ENCODE measurements at places on chromosomes 2 and 18.

GRCh38 chr18:79863161-79864005 is 65.6 kb downstream of the KCNG2 start:
- DNase-seq = no peak

GRCh38 chr18:62663731-62664336 is 51.5 kb upstream of the PHLPP1 start:
- DNase-seq = no peak

DNA sequence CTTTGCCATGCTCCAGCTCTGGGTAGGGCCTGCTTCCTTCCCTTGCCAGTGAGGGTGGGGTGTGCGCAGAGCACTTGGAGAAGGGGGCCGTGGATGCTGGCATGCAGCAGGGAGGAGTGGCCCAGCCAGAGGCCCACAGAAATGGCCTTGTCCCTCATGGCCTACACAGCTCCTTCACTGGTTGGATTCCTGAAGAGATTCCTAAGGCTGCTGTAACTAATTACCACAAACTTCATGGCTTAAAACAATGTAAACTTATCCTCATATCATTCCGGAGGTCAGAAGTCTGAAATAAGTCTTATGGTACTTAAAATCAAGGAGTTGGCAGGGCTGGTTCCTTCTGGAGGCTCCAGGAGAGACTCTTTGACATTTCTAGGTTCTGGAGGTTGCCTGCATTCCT is 195.2 kb downstream of the GLI2 start:
- DNase-seq = no peak

DNA sequence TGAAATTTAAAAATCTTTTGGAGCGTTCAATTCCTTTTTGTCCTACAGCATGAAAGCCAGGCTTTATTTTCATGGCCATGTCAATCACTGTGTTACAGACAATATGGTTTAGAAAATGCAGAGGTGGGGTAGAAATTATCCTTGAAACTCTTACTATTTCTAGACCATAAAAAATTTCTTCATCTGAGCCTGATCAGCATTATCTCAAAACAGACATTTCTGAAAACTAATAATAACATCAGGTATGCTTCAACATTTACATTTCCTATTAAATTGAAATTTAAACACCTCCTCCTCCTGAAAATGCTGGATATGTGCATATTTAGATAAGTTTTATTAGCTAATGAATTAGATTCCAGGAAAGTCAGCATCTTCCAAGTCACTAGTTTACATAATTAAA is 570.6 kb downstream of the RIT2 start:
- DNase-seq = no peak

DNA sequence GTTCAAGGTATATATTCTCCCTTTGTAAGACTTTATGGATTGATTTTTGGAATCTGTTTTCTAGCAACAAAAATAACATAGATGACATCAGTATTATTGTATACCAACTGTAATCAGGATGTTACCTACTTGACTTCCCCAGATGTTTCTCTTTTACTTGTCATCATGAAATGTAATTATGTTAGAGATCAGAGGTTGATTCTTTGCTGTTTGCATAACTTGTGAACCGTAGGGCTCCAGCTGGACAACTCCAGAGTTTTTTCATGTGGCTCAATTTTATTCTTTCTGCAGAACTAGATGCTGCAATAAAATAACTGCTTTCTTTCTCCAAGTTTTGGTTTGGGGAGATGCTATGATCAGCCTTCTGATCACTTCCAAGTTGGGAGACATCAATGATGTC is 58.1 kb downstream of the SPOPL start:
- DNase-seq = no peak

GRCh38 chr2:26752656-26753055 is 11.4 kb upstream of the SLC35F6 start:
- no peak for DNase-seq

- DNase-seq = peak; percentile 22
Observed at GRCh38 chr2:88059979-88060906, 4.7 kb upstream of the KRCC1 start.

DNA sequence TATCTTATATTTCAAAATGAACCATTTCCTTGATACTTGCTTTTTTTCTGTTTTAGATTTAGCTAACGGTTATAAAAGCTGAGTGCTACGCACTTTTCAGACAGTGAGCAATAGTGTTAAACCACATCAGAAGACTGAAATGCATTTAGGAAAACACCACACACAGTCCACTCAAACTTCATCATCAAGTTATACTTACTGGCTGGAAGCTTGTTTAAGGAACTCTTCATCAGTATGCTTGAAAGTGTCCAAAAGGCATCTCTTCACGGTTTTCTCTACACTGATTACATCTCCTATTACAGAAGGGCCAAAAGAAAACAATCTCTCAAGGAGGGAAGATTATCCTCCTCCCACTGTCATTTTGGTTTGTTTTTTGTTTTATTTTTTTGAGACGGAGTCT is 19.7 kb downstream of the ILKAP start:
- DNase-seq = no peak

DNA sequence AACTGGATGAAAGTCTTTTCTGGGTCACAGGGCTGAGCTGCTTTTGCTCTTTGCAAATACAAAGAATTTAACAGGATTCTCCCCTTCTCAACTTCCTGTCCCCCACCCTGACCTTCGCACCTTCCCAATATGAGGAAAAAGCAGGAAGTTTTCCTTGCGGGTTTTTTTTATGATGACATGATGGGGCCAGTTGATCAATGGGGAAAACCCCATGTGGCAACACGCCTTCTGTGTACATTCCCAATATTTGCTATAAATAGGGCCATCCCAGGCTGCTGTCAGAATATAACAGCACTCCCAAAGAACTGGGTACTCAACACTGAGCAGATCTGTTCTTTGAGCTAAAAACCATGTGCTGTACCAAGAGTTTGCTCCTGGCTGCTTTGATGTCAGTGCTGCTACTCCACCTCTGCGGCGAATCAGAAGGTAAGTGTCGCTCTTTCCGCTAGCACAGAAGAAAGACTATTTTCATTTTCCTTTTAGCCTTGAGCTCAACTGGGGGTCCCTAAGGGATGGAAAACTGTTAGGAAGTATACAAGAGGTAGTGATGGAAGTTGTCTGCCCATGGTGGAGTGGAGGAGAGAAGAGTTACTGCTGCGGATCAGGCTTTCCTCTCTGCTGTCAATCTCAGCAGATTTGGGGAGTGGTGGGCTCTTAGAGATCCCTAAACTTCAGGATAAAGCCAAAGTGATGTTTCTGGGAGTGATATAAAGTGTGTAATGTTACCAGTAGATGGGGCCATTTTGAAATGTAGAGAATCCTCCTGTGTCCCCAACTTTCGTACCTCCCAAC is at the start of gene CCL20:
Gene CCL20, plus strand, starts transcription at position 281 of the 792 bp plus-strand sequence. Its CDS starts 70 bp downstream, at position 351.
- no peak for DNase-seq

DNA sequence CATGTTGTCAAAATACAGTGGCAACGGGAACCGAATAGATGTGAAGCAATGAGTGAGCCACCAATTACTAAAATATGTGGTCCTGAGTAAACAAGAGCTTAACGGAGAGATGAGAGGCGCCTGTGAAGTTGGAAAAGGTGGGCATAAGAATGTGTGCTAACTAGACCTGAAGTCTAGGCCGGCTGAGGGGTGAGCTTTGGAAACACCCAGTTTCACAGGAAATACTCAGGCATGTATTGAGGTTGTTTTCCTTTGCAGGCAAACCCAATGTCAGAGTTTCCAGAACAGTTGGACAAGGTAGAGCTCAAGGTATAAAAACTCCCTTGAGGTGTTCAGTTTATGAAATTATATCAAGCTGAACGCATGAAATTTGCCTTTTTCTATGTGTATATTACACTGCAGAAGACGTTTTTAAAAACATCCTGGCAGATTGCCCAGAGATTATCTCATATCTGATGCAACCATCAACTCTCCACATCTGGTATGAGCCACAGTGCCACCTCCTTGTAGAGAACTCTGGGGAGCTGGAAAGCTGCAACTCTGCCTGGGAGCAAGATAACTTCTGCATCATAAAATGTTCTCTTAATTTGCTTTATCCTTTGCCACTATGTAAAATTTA is 3.9 kb upstream of the WDSUB1 start:
- DNase-seq = no peak

DNA sequence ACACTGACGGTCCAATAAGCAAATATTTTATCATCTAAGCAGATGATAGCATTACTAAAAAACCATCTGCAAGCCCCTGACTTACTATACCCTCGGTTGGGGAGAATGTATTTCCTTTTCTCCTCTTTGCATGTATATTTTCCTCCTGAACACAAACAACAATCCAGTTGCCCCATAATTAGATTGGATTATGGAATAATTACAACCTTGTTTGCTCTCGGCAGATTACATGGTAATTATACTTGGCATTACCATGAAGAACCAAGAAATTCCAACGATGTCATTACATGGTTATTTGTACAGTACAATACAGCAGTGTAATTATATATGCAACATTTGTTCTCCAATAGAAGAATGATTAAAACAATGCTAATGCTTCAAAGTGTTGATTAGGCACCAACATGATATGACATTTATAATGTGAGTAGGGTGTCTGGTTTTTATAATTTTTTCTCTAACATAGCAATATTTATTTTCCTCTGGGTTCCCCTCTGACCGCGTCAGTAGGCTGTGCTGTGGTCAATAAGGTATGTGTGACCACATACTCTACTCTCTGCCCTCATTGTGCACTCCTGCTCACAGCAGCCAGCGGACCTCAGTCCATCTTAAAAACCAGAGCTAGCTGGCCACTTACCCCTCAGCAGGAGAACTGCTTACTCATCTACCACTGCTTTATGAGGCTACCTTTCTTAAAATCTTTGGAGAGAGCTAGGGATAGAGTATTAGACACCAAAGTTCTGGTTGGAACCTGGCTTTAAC is 176.1 kb downstream of the INSIG2 start:
- no peak for DNase-seq

GRCh38 chr2:151083856-151084795 is 177.5 kb downstream of the RBM43 start:
- DNase-seq = no peak

DNA sequence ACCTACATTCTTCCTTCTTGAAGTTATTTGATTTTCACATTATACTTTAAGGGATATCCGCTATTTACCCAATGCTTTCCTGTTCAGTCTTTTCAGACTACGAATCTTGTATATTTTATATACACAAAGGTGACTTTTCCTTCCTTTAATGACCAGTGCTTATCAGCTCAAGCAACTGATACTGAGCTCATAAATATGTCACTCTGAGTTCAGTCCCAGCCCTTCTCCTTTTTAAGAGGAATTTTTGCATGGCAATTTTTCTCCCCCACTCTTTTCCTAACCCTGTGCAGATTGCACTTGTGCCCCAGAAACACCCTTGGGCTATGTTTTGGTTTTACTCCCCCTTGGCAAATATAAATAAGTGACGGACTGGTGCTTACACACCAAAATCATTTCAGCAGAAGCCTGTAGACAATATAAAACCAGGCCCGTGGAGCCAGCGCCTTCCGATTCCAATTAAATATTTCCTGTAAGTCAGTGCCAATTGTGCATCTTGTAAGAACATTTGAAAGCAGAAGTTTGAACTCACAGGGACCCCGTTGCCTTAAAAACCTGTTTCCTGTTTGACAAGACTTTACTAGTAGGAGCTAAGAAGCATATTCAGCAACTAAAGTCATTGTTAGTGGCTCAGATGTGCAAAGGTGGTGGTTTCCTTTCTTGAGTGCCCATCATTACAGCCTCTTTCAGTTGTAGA is 66.3 kb upstream of the GATA6 start:
- no peak for DNase-seq

GRCh38 chr2:204899983-204900382 is 354.7 kb downstream of the PARD3B start:
- no peak for DNase-seq

DNA sequence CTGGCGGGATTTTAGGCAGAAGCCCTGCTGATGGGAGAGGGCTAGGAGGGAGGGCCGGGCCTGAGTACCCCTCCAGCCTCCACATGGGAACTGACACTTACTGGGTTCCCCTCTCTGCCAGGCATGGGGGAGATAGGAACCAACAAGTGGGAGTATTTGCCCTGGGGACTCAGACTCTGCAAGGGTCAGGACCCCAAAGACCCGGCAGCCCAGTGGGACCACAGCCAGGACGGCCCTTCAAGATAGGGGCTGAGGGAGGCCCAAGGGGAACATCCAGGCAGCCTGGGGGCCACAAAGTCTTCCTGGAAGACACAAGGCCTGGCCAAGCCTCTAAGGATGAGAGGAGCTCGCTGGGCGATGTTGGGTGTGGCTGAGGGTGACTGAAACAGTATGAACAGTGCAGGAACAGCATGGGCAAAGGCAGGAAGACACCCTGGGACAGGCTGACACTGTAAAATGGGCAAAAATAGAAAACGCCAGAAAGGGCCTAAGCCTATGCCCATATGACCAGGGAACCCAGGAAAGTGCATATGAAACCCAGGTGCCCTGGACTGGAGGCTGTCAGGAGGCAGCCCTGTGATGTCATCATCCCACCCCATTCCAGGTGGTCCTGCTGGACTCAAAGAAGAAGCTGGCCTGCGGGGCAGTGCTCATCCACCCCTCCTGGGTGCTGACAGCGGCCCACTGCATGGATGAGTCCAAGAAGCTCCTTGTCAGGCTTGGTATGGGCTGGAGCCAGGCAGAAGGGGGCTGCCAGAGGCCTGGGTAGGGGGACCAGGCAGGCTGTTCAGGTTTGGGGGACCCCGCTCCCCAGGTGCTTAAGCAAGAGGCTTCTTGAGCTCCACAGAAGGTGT is 8.5 kb downstream of the PROC start:
- DNase-seq = no peak

GRCh38 chr2:20212871-20213503 is 11.9 kb downstream of the SDC1 start:
- DNase-seq = no peak

DNA sequence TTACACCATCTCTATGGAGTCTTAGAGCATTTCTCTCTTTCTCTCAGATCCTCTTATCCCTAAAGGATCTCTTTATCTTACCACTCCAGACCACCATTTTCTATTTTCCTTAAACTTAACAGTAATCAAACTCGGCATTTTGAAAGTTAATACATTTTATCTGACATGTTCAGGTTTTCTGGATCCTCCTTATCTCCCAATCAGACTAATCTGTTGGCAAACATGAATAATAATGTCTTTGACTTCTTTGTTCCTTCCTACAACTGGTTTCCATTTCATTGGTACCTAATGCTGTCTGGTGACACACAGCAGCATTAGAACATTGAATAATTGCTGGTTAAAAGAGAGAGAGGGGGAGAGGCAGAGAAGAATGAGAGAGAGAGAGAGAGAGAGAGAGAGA is 932.1 kb upstream of the FSHR start:
- DNase-seq = no peak

DNA sequence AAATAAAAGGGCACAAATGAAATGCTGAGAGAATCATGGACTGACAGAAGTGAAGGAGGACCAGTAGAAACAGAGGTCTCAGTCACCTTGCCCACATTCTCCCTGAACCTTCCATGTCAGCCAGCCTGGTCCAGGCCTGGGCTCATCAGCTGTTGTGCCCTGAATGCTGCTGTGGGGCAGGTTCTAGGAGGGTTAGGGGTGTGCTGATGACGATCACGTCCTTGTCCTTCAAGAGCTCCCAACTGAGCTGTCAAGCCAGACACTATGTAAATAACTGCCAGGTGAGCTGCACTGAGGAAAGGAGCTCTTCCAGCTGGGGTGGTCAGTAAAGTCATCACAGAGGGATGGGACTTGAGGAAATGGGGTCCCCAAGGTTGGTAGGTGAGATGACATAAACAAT is 156.5 kb downstream of the SMAD2 start:
- no peak for DNase-seq
